ENCODE measurements at places on chromosomes 5 and 9. TPM values are rescaled to one million over a fixed set of nuclear protein-coding genes. Genes with fewer than 3 reads are reported as not detected.

DNA sequence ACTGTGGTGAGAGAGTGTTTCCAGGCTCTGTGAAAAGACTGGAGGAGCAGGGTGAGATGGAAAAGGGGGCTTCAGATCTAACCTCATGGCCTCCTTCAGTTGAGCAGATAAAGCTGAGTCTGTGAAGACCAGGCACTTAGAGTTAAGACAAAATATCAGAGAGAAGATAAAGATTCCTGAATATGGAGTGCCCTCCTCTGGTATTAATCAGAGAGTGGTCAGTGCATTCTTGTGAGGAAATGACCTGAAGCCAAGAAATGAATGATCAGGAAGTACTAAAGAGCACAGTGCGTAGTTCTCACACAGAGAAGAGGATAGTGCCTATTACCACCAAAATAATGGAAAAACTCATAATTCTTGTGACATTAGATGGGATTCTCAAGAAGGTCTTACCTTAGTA lies 1417.0 kb upstream of the ACO1 start:
- H3K27me3 ChIP-seq = no peaks in the 10 kb centered on the region
- no peak for DNase-seq
- no peaks in the 10 kb centered on the region for H3K4me1 ChIP-seq
- H3K4me3 ChIP-seq = no peak overlapping the region
- H3K36me3 ChIP-seq = no peaks in the 10 kb centered on the region

Gene RFX3
- total RNA-seq = 24.0 TPM

GRCh38 chr5:5473226-5473625 lies 50.7 kb downstream of the ICE1 start:
- H3K36me3 ChIP-seq = peaks cover 33% of the 10 kb centered on the region
- no peaks in the 10 kb centered on the region for H3K4me1 ChIP-seq
- no peak for DNase-seq
- no peak overlapping the region for H3K4me3 ChIP-seq

Gene TCF7
- total RNA-seq = 203 TPM

Gene CRHBP
- total RNA-seq = 0.84 TPM

All from natural killer cell (primary cell).